Stimulated activated naive CD4-positive, alpha-beta T cell (primary cell): ENCODE measurements at places on chromosomes 5 and 9.

- DNase-seq = no peak
These were observed 20.8 kb downstream of the VCAN start for GRCh38 chr5:83492331-83492730.

DNA sequence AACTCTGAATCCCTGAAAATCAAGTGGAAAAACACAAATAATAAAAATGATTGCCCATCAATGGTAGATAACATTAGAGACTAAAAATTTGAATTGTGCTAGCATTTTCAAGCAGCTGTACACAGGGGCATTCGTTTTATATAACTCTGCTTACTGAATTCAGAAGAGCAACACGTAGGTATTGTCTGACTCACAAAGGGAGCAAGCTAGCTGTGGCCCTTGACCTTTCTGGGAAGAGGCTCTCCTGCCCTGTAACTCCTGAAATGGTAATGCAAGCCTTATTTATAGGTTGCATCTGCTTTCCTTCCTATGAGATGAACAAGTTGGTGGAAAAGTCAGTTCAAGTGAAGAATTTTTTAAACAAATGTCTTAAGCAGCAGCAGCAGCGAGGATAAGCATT lies 218.7 kb upstream of the EFNA5 start:
- no peak for DNase-seq

DNA sequence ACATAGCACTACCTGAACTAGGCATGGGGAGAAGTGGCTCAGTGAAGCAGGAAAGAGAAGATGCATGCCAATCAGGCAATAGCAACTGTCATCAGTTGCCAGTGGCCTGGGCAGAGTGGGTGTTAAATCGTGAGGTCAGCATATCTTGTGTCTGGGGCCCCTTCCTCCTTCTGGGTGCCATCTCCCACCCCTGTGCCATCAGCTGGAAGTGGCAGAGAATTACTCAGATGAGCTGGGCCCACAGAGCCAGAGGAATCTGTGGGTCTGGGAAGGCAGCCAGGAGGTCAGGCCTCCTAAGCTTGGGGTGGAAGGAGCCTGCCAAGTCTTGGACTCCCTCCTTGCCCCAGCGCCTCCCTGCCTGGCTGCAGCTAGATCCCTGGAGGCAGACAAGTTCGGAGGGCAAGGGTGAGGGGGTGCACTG lies 66.5 kb downstream of the GALNT12 start:
- no peak for DNase-seq

DNA sequence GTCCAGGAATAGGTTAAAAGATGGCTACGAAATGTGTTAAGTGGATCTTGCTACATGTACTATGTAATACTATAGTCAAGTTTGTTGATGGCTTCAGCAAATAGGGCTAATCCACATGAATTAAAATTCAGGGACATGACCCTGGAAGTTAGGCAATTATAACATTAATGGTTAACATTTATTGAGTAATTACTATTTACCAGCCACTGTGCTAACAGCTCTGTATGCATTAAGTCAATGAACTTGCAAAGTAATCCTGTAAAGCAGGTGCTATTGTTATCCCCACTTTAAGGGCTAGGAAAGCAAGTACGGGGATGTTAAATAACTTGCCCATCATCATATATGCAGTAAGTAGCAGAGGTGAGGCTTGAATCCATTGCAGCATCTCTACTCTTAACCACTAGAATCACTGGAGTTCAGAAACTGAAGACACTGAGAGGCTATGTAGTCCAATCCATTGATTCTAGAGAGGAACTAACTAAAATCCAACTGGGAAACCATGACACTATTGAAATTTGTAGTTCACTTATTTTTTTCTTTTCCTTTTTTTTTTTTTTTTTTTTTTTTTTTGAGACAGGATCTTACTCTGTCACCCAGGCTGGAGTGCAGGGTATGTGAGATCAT lies 77.5 kb upstream of the SPINK5 start:
- DNase-seq = no peak

DNA sequence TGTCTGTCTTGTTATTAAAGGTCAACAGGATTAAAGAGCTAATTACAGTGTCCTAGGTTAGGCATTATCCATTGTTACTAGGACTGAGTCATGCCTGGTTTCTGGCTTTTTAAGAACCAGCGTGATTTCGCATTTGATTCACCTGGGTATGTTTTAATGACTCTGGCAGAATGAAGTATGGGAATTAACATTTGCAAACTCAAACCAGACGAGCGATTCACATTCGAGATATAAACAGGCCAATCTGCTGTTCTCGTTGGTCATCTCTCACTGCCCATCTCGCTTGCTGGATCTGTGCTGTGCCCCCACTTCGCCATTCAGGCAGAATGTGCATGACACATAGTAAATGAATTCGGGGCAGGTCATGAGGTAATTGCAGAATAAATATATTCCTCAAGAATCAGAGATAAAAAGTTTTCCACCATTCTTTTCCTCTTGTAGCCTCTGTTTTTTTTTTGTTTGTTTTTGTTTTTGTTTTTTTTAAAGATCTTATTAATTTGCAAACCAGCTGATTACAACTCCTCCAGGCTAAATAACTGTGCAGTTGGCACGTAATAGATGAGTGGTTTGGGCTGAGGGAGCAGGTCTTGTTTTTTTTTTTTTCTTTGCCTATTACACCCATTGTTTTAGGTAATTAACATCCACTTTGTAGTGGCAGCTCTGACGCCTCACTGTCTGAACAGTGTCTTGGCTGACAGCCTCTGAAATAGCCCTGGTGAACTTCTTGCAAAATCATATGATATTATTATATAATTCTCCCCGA lies 313.5 kb upstream of the MSX2 start:
- DNase-seq = no peak

DNA sequence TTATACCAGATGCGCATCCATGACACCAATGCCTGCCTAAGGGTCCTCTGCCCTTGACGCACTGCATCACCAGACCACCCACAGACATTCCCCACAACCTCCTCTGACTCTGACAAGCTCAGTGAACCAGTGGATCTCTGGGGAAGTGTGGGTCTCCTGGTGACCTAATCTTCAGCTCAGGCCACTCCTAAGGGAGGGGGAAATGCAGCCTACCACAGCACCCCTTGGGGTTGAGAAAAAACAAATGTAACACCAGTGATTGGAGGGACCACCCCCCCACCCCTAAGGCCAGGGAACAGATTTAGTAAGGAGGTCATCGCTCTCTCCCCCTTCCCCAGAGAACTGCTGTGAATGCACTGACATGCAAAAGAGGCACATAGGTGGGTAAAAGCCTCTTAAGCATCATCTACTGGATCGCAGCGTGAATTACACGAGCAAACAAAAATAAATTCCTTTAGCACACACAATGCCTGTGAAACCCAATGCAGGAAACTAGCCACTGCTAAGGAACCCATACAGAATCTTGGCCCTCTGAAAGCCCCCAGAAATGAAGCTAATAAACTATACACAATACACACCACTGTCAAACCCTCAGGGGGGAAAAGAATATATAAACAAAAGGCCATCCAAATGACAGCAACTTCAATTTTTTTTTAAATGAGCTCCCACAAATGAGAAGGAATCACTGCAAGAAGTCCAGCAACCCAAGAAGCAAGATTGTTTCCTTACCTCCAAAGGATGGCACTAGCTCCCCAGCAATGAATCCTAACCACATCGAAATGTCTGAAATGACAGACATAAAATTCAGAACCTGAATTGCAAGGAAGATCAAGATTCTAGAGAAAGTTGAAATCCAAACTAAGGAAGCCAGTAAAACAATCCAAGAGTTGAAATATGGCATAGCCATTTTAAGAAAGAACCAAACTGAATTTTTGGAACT lies 513.7 kb upstream of the PTGER4 start:
- no peak for DNase-seq

GRCh38 chr5:155466851-155467250 lies 453.3 kb downstream of the KIF4B start:
- DNase-seq = no peak

DNA sequence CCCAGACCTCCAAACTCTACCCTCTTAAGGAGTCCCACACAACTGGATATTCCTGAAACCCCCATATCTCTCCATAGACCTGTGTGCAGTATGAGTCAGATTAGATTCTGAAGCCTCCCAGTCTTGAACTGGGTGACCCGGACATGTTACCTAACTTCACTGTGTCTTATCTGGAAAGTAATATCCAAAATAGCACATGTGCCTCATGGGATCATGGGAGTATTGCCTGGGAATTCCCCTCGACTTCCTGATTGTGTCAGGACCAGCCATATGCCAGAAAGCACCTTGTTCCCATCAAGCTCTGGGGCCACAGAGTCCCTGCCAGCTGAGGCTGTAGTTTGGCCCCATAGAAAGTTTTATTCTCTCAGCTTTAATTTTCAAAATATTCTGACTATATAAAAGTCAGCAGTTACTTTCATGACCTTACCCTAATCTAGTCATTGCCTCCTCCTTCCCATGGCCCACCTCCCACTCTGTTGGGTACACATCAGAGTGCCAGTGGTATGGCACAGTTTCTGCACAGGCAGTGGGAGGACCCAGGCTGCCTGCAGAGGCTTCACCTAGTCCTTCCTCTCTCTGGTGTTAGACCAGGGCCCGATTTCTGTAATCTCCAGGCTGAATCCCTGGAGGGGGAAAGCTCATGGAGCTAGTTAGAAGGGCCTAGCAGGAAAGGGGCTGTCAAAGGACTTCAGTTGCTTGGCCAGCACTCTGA lies 19.5 kb upstream of the B4GALT1 start:
- DNase-seq = no peak

GRCh38 chr5:80763873-80764647 lies 109.3 kb upstream of the DHFR start:
- no peak for DNase-seq

GRCh38 chr9:107154291-107154690 lies 128.8 kb upstream of the RAD23B start:
- no peak for DNase-seq

- DNase-seq = no peak
These were observed 61.2 kb upstream of the SLC25A51 start for GRCh38 chr9:37965116-37965515.

GRCh38 chr9:31983895-31984294 lies 400.5 kb upstream of the ACO1 start:
- no peak for DNase-seq

- no peak for DNase-seq
These were observed 417.0 kb upstream of the ADAMTSL1 start for GRCh38 chr9:18056993-18057369.
